ENCODE measurements at places on chromosomes 7 and 10. TPM values are rescaled to one million over a fixed set of nuclear protein-coding genes. Genes with fewer than 3 reads are reported as not detected.

DNA sequence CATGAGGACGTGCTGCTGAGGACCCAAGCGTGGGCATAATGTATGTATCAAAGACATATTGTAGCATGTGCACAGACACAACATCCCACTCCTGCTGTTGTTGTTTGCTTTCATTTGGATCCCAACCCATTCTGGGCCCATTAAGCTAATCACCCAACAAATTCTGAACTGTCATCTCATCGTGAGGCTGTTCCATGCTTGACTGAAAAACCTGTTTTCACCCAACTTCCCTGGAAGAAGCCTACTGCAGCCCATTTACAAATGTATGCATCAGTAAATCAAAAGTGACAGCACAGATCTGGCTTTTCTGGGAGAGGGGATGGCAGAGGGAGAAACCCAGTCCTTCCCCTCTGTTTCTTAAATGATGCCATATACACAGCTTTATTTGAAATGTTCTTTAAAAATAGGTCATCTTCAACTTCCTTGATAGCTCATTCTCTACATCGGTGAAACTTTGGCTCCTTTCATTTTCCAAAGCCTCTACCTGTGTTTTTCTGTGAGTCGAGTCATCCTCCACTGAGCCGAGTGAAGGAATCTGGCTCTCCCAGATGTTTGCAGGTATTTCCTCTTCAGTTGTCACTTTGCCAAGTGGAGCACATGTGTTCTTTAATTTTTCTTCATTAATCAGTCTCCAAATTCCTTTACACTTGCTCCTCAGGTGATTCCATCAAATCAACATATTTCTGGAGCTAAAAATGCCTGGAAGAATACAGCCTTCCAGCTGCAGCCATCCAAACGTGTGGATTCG lies 151.8 kb downstream of the CHN2 start:
- no peak for DNase-seq

DNA sequence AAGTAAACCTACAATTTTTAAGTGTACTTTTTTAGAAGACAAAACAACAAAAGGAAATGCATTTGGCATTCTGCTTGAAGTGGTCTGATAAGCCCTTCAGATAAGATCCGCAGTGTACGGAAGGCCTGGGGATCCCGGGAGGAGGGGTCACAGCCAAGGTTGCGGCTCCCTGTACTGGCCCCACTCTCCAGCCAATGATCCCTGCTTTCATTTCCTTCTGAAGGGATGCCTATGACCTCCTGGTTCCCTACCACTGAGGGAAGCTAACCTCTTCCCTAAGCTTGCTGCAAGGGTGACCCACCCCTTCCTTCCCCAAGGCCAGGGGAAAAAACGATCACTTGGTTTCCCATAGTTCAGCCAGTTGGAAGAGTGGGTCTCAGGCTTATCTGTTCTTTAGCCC lies 5.3 kb downstream of the DENND2A start:
- DNase-seq, result no peak

- no peak for DNase-seq
Measured at GRCh38 chr10:11794566-11794965, 28.6 kb upstream of the PROSER2 start.

GRCh38 chr10:118106426-118106825 lies 59.7 kb upstream of the RAB11FIP2 start:
- no peak for DNase-seq

DNA sequence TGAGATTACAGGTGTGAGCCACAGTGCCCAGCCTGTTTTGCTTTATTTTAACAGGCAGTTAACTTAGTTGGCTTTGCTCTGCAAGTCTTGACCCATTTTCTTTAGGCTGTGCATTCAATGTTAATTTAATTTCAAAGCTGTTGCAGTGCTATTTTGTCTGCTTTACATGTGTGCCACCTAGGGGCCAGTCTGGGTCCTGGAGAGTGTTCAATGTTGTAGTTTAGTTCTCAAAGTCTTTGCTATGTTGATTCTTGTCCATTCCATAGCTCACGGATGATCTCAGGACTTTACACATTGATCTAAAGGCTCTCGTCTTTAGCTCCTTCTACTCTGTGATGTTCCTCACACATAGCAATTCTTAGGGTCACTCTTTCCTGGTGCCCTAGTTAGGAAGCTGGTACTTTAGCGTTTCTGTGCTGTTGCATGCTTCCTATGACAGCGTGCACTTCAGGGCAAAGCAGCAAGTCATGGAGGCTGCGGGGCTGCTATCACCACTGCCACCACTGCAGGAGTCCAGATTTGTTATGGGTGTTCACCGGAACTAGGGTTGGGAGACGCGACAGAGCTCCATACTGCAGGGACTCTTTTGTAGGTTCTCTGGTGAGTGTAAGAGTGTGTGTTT lies 16.4 kb upstream of the ABCA13 start:
- DNase-seq, result no peak

GRCh38 chr10:60359066-60359465 lies 30.6 kb downstream of the ANK3 start:
- DNase-seq, result no peak

GRCh38 chr7:118183428-118183785 lies 557 bp upstream of the LSM8 start:
- no peak for DNase-seq

GRCh38 chr10:70352401-70353097 lies 29.9 kb downstream of the LRRC20 start:
- DNase-seq, result no peak

- no peak for DNase-seq
Measured at GRCh38 chr10:34433241-34434076, 381.6 kb downstream of the PARD3 start.

- DNase-seq, result no peak
Measured at GRCh38 chr7:148587076-148587475, 3.5 kb upstream of the C7orf33 start.

The NPC1L1 gene
- 0.19 TPM for total RNA-seq
